ENCODE measurements at places on chromosomes 2 and 18. TPM values are rescaled to one million over a fixed set of nuclear protein-coding genes. Genes with fewer than 3 reads are reported as not detected.

Gene NBAS
- total RNA-seq, result 15.6 TPM

Gene RIT2
- total RNA-seq, result not detected

Gene OTOF
- total RNA-seq, result 0.09 TPM

Gene ACP1
- 268 TPM for total RNA-seq

Gene NAT8
- total RNA-seq, result not detected

Gene GAD1
- 0.61 TPM for total RNA-seq

Gene UCN
- 1.6 TPM for total RNA-seq

Gene OTOS
- total RNA-seq, result not detected

Gene RAB27B
- total RNA-seq, result 10.4 TPM

Gene TAF4B
- 4.9 TPM for total RNA-seq

Gene WDR43
- total RNA-seq, result 76.4 TPM

Gene ANKRD12
- 4.5 TPM for total RNA-seq

Gene CD226
- total RNA-seq, result 0.07 TPM

Gene CRYGC
- not detected for total RNA-seq

Gene FIGN
- 1.8 TPM for total RNA-seq

Gene LRATD1
- 0.02 TPM for total RNA-seq

Gene TUBA3D
- 0.43 TPM for total RNA-seq

Gene CFC1
- total RNA-seq, result not detected

Gene ITM2C
- 81.7 TPM for total RNA-seq

Gene TMEM150A
- 13.9 TPM for total RNA-seq

Gene LRRTM1
- not detected for total RNA-seq

Gene ADAM23
- 8.5 TPM for total RNA-seq

Gene WDCP
- 11.8 TPM for total RNA-seq

Gene DLX2
- total RNA-seq, result 0.67 TPM

Gene SIX2
- total RNA-seq, result 0.10 TPM

Gene ACMSD
- total RNA-seq, result not detected

Gene IFIH1
- 1.5 TPM for total RNA-seq

Gene VWA3B
- 0.26 TPM for total RNA-seq

Gene TBR1
- 0.05 TPM for total RNA-seq

Gene POTEC
- not detected for total RNA-seq

Gene TRIM43
- total RNA-seq, result 0.07 TPM

Gene SANBR
- 13.2 TPM for total RNA-seq

Gene CDK15
- not detected for total RNA-seq

Gene TRIM54
- total RNA-seq, result 0.61 TPM

Gene HAAO
- total RNA-seq, result not detected

Gene UGT1A4
- 0.06 TPM for total RNA-seq

Gene DCDC2C
- 0.55 TPM for total RNA-seq

Gene ALPI
- not detected for total RNA-seq

Gene FOXD4L1
- total RNA-seq, result 0.40 TPM

Gene PHOSPHO2
- 3.2 TPM for total RNA-seq

Gene GYPC
- not detected for total RNA-seq

Gene ZBTB7C
- 0.02 TPM for total RNA-seq

Gene DNAH6
- 0.14 TPM for total RNA-seq

Gene SLC9A4
- not detected for total RNA-seq

Gene KLF11
- total RNA-seq, result 5.2 TPM

Gene TMEM198
- 0.90 TPM for total RNA-seq

Gene LONRF2
- 2.5 TPM for total RNA-seq

Gene CXCR1
- total RNA-seq, result not detected

Gene TSHZ1
- total RNA-seq, result 5.9 TPM

Gene MAPK4
- total RNA-seq, result 0.09 TPM

Gene AKAIN1
- not detected for total RNA-seq

Gene ASB18
- total RNA-seq, result not detected

Gene MPPE1
- total RNA-seq, result 18.5 TPM
